ENCODE measurements at places on chromosomes 5 and 9. TPM values are rescaled to one million over a fixed set of nuclear protein-coding genes. Genes with fewer than 3 reads are reported as not detected.

- no peak for DNase-seq
Measured at GRCh38 chr9:79984429-79985067, 412.8 kb downstream of the TLE4 start.

DNA sequence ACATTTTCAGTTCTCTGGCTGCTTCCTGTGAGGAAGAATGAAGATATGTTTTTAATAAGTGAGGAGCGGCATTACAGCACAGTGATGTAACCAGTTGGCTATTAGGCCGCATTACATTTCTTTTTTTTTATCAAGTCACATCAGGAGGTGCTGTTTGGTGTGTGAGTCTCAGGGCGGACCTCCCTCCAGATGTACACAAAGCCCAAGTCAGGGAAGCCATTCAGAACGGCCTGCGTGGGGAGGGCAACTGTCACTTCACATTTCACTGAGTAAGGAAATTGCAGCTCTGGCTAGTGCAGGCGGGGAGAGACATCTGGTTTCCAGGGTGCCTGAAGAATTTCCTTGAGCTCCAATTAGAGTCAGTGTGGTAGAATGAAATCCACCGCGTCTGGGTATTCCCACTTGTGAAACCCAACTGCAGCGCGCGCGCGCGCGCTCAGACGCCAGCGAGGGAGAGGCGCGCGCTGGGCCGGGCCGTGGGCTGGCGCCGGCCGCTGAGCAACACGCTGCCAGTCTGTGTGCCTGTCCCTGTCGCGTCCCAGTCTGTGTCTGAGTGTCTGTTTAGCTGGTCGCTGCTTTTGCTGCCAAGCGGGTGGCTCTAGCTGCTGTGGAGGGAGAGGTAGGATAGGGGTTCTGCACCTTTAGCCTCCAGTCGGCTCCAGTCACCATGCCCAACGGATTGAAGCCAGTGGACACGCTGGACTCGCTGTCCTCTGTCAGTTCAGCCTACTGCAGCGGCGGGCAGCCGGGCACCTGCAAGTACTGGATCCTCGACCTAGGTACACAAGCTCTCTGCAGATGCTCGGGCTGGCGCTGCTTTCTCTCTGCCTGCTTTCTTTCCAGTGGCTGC is 140.8 kb upstream of the OTULINL start:
- DNase-seq = peak; percentile 79

GRCh38 chr5:68409259-68409658 is 193.7 kb downstream of the PIK3R1 start:
- no peak for DNase-seq

- DNase-seq = no peak
Measured at GRCh38 chr9:87527211-87527916, 29.7 kb downstream of the DAPK1 start.

DNA sequence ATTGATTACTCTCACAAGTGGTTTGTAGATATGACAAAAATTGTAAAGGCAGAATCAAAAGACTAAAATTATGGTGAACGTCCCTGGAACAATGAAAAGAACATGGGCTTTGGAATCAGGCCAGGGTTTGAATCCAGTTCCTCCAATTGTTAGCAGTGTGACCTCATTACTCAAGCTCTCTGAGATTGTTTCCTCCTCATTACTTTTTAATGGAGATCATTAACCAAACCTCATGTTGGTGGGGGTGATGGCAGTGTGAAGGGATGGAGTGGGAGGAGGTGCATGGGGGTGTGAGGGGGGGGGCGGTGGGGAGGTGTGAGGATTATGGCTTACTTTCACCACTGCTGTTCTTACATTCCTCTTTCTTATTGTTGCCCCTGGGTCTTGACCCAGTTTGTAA is 44.1 kb upstream of the FOXE1 start:
- DNase-seq = no peak

DNA sequence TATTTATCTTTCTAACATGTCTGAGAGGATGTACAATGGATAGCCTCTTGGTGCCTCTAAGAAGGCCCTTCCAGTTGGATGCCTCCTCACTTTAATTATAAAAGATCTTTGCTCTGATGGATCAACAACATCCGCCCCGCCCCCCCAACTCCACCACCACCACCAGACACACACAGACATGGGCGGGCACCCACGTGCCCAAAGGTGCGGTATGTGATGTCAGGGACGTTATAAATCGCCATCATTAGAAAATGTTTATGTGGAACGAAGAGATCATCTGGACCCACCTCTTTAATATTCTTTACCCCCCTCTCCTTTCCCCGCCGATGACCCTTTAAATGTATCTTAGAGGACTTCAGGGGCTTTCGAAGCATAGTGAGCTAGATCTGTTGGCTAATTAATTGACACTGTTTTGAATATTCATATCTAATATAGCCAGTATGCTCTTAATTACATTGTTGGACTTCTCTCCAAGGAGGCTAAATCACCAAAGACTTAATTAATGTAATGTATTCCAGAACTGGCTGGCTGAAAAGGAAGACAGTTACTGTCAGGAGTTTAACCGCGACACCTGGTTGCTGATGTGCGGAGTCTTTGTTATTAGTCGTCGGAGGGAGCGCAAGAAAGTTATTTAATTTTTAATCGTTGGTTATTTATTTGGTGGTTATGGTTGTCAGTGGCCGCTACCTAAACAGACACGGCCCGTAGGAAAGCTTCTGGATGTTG is 6.1 kb upstream of the FOXB2 start:
- DNase-seq = no peak

- DNase-seq = no peak
Measured at GRCh38 chr9:39587844-39588499, 232.5 kb downstream of the SPATA31A1 start.

- DNase-seq = no peak
Measured at GRCh38 chr9:107094370-107094769, 188.7 kb upstream of the RAD23B start.

- DNase-seq = no peak
Measured at GRCh38 chr9:85377731-85378289, 363.9 kb downstream of the AGTPBP1 start.

Gene OGN
- polyA plus RNA-seq = 55.2 TPM

Gene SLC46A2
- 0.08 TPM for polyA plus RNA-seq

Gene NIPAL4
- polyA plus RNA-seq = 0.17 TPM

Gene OR1N2
- not detected for polyA plus RNA-seq

Gene PCDHA3
- 0.22 TPM for polyA plus RNA-seq
